ENCODE measurements at places on chromosomes 2 and 18.
A peak's percentile ranks its signal among the peaks of the same experiment; 100 is the strongest.

GRCh38 chr2:85458601-85459563 is 40.4 kb downstream of the SH2D6 start:
- no peak for DNase-seq

GRCh38 chr2:107721586-107721985 is 105.1 kb upstream of the RGPD4 start:
- DNase-seq, result no peak

GRCh38 chr2:171347591-171348032 is 86.2 kb downstream of the METTL8 start:
- peak; percentile 66 for DNase-seq

GRCh38 chr18:46591783-46592391 is 65.1 kb downstream of the LOXHD1 start:
- no peak for DNase-seq

DNA sequence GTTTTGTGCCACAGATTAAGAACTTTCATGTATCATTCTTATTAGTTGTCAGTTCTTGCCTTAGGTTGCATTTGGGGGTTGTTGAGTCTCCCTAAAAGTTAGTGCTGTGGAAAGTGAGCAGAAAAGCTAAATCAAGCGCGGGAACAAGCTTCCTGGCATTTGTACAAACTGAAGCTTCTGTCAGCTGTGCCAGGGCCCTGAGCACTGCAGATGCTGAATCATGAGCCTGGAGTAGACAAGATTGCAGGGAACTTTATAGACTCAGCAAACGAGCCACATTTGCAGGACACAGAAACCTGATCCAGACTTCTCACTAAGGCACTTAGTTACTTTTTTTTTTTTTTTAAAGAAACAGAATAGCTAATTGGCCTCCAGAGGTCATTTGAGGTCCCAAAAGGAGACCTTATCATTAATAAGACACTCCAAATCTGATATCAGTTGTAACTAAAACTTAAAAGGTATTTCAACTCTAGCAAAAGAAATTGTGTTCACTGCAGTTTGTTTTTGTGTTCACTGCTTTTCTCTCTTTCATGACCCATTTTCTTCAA is 88.7 kb downstream of the ADAM23 start:
- peak; percentile 3 for DNase-seq

- DNase-seq, result no peak
Measured at GRCh38 chr2:85873679-85874078, 15.1 kb downstream of the ST3GAL5 start.

DNA sequence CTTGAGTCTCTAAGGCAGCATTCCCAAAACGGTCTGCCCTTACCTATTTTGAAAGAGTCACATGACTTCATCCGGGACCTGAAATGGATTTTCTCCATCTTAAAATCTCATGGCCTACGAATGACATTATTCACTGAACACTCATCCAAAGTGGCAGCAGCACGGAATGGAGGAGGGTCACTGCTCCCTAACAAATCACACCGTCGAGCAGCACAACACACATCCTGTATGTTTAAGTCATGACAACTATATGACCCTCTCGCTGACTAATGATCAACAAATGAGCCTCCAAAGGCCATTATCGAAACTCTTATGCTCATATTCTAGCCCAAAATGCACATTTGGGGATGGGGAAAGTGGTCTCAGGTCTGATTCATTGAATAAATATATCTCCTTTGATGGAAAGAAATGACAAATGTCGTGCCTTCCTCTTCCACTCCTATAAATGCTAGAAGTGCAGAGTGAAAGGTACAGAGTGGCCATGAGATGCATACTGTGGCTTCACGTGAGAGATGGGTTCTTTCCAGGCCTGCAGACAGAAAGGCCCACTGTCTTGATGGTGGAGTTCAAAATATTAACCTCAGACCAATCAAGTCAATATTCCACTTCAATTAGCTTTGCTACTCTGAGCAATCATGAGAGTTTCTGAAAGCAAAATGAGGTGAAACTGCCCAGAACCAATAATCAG is 70.8 kb downstream of the C2orf76 start:
- DNase-seq, result no peak

DNA sequence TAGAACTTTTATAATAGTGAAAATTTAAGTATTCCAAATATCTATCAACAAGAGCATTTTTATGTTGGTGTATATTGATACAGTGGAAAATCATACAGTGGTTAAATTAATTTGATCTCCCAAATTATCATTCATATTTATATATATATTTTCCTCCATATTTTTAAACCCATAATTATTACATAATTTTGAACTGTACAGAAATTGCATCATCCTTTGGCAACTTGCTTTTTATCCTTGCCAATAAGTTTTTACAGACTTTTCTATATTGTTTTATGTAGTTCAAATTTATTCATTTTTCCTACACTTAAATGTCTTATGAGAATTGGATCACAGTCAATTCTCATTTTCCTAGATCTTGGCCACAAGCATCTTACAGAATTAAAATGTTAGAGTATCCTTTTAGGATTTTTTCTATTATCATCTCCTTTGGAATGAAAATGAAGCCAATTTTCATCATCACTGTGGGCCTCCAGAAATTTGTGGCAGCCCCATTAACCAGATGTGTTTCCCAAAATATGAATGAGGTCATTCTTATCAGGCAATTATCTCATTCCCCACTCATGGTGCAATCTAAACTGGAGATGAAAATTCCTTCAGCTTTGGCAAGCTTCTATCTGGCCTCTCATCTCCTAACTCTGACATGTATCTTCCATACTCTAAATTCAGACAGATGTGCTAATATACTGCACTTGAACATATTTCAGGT is 94.2 kb upstream of the DLGAP1 start:
- no peak for DNase-seq

- peak; percentile 73 for DNase-seq
Measured at GRCh38 chr2:38959938-38960608, 70.4 kb downstream of the ARHGEF33 start.

DNA sequence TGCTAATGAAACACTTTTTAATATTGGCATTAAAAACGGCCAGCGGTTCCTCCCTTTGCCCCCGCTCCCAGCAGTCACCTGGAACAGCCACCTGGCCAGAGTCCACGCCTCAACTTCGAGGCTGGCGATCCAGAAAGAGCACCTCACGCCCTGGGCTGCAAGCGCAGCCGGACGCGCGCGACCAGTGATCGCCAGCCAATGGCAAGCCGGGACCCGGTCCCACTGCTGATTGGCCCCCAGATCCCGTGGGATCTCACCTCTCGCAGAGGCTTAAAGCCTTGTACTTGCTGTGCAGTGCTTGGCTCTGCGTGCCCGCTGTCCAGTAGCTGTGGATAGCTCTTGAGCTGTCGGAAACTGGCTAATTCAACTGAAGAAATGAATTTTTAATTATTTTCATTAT is 4.1 kb upstream of the RBM45 start:
- no peak for DNase-seq

DNA sequence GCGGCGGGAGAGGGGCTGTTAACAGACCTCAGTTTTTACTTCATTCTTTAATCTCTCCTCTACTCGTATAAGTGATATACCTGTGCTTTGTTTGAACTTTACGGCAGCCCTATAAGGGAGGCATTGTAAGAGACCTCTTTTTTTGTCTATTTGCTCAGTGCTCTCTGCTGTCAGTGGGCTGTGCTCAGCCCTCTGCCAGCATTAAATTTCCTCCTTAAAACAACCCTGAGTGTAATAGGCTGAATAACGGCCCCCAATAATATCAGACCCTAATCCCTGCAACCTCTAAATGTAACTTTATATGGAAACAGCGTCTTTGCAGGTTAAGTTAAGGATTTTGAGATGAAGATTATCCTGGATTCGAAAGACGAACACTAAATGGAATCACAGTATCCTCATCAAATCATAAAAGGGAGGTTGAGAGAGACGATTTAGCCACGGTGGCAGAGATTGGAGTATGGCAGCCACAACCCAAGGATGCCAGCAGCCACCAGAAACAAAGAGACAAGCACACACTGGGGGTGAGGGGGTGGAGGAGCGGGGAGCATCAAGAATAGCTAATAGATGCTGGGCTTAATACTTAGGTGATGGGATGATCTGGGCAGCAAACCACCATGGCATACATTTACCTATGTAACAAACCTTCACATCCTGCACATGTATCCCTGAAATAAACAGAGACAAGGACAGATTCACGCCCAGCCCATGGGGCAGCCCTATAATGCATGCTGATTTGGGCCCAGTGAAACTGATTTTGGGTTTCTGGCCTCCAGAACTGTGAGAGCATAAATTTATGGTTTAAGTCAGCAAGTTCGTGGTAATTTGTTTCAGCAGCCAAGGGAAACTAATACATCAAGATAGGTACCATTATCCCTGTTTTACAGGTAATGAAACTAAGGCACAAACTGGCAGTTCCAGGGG is 894 bp upstream of the FARSB start:
- DNase-seq, result no peak

DNA sequence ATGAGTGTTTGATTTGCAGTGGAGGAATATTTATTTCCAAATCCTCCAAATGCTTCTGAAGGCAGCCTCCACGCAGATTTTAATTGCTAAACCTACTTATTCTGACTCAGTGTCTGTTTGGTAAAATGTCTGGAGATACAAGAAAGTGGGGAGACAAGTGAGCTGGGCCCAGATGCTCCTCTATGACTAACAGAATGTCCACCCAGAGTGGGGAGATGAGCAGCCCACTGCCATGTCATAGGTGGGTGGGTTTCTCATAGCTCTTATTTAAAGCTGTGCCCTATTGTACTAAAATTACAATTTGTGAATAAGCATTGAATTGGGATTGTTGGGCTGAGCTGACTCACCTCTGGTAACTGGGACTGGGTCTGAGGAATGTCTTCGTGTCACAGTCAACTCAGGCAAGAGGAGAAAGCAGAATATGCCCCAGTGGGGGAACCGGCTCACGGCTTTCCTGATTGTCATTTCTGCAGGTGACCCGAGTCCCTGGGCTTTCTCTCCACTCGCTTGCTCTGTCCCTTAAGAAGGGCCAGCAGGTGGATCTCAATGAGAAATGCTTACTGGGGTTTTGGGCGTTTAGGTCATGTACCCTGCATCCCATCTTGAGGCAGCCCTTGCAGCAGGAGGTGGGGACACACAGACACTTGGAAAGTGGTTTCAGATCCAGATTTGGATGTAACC is 116.3 kb upstream of the SPRED2 start:
- no peak for DNase-seq

DNA sequence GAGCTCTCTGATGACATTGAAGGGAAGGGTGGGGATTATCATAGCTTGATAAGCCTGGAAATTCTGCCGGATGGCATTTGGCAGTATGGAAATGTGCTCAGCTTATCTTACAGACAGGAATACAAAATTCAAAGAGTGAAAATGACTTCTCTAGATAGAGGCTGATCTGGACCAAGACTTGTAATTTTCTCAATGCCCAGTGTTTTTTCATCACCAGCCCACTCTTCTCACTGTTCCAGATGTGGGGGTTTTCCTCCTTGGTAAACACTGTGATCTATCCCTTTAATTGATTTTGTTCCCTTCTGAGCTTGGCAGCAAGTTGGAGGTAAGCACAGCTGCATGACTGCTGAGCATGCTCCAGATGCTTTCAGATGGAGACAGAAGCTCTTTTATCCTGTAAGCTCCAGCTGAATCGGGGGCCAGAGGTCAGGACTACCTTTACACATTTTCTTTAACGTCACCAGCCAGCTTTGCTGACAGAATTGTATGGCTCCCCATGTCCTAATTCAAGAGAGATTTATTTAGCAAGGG is 287.4 kb upstream of the TCF4 start:
- DNase-seq, result no peak

- DNase-seq, result no peak
Measured at GRCh38 chr2:11256166-11256565, 88.3 kb downstream of the ROCK2 start.

- no peak for DNase-seq
Measured at GRCh38 chr18:25112821-25113434, 239.0 kb downstream of the ZNF521 start.

- no peak for DNase-seq
Measured at GRCh38 chr2:53562407-53562806, 205.2 kb upstream of the CHAC2 start.

DNA sequence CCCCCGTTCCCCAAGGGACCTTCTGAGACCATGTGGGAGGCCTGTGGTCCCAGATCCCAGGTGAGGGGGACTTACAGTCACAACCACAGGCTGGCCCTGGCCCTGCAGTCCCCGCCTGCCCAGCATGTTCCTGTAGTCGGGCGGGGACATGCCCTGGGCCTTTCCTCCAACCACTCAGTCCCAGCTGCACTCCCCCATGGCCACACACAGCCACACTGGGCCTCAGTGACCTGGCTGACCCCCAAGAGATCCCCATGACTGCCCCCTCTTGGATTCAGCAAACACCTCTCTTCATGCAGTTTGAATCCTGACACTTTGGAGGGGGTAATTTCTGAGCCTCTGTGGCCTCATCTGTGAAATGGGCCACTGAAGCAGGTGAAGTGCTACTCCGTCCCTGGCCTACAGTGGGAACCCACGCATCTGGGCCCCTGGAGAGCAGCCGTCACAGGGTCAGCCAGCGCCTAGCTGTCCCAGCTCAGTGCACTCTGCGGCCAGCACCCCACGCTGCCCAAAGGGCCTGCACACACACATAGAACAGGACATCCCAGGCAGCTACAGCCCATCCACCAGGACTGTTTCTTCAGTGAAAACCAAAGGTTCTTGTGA is 12.7 kb upstream of the ARHGEF4 start:
- DNase-seq, result no peak

- DNase-seq, result no peak
Measured at GRCh38 chr18:7609617-7610016, 42.5 kb downstream of the PTPRM start.

DNA sequence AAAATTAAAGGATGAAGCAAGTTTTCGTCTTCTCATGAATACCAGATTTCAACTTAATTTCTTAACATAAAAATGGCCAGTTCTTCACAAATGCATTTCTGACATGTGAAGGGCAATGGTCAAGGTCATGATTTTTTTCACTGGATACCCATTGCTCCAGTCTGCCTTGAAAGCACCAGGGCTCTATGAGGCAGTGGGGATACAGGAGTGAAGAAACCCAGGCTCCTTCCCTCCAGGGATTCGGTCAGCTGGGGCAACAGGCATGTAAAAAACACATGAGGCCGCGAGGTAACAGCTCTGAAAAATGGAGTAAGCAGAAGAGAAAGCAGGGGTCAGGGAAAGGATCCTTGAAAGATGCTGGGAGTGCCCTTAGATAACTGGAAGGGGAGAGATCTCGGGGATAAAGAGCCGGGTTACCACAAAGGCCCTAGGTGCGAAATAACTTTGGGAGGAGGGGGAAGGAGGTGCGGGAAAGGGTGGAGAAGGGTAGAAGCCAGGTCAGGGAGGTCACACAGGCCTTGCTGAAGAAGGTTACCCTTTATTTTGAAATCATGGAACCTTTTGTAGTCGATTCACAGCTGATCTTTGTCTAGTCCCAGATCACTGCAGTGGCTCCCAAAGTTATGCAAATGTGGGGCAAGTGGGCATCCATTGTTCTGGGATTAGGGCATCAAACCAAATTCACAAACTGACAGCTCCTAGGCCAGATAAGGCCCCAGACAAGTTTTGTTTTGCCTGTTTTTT is 5.2 kb upstream of the SPRED2 start:
- DNase-seq, result no peak

DNA sequence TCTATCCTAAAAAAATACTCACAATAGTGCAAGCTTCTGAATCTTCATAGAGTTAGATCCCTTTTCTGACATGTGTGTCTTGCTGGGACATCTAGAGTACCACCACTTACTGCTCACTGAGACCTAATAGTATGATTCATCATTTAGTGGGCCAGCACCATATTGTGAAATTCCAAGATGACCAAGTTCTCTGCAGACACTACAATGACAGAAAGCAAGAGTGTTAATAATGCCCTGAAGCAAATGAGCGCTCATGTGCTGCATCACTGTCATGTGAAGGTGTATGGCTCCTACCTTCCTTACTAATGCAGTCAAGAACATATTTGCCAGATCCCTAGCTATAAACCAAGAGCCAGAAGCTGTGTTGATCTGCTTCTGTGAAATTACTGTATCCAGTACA is 606.2 kb upstream of the NXPH2 start:
- no peak for DNase-seq

GRCh38 chr18:3624935-3625741 is 175.2 kb downstream of the TGIF1 start:
- peak; percentile 96 for DNase-seq
